ENCODE measurements at places on chromosomes 4 and X. TPM values are rescaled to one million over a fixed set of nuclear protein-coding genes. Genes with fewer than 3 reads are reported as not detected.

ZNF718 gene
- 12.6 TPM for total RNA-seq

SRPK3 gene
- not detected for total RNA-seq

PABPC5 gene
- total RNA-seq, result 2.3 TPM

TLR2 gene
- total RNA-seq, result under 0.01 TPM

PAK3 gene
- total RNA-seq, result 1.1 TPM

F9 gene
- not detected for total RNA-seq
